ENCODE measurements at places on chromosomes 2 and 18. TPM values are rescaled to one million over a fixed set of nuclear protein-coding genes. Genes with fewer than 3 reads are reported as not detected.

- no peak for DNase-seq
Measured at GRCh38 chr2:170714381-170715061, 616 bp upstream of the SP5 start.

Gene ADGRF3
- total RNA-seq, result 0.47 TPM

DNA sequence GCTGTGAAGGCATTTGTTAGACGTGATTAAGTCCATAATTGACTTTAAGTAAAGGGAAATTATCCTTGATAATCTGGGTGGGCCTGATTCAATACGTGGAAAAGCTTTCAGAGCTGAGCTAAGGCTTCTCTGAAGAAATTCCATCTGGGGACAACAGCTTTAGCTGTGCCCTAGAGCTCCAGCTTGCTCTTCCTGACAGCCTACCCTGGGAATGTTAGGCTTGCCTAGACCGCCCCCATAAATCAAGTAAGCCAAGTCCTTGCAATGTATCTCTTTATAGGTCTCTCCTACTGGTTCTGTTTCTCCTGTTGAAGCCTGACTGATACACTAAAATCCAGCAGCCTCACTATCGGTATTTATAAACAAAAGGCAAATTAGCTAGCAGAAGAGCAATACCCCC is 160.0 kb downstream of the STK39 start:
- DNase-seq, result no peak

GRCh38 chr2:159891917-159892730 is 94.1 kb upstream of the CD302 start:
- no peak for DNase-seq

Gene TMEM200C
- total RNA-seq, result not detected

DNA sequence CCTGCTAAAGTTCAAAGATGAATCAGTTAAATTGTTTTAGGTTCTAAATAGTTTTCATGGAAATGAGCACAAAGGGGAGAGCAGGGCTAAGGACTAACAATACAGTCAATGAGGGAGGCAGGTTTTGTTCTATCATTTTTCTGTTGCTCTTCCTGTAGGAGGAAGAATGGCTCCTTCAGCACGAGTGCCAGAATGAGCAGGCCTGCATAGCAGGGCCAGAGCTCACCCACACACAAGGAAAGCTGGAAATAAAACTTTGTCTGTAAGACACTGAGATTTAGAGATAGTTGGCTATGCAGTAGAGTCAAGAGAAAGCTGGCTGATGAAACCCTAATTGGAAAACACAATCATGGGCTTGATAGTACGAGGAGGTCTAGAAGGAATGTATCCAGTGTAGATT is 313.3 kb downstream of the MBD2 start:
- no peak for DNase-seq
